Ureter (tissue), 1 donor: ENCODE measurements at places on chromosomes 11 and 22. TPM values are rescaled to one million over a fixed set of nuclear protein-coding genes. Genes with fewer than 3 reads are reported as not detected.

- no peak for DNase-seq
Observed at GRCh38 chr11:1283091-1283511, 26.3 kb downstream of the TOLLIP start.

GRCh38 chr11:1102221-1102971 lies 27.7 kb downstream of the MUC2 start:
- DNase-seq: no peak

The TRPM5 gene
- total RNA-seq: 0.60 TPM

The OTOG gene
- total RNA-seq: 0.31 TPM
